ENCODE measurements at places on chromosomes 12 and 14.

DNA sequence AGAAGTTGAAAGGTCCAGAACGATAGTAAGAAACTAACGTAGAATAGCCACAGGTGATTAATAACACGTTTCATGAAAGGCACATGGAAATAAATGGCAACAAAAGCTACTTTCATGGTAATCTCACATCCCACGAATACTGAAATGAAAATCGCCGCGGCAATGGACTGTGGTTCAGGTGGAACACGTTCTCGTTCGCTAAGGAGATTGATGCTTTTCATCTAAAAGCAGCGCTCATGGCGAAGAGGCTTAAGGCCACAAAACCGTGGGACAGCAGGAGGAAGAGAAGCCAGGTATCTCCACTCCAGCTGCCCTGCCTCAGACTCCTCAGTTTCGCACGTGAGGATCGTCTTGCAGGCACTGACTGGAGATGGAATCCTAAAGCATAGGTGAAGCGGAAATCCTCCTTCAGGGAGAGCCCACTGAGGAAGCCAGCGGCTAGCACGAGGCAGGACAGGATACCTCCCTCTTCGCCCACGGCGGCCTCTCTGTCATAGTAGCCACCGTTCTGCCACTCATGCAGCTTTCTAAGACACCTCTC, 696 bp upstream of the GPHN start:
- DNase-seq = no peak

GRCh38 chr12:32499048-32499447, 99.7 kb downstream of the FGD4 start:
- DNase-seq = no peak

DNA sequence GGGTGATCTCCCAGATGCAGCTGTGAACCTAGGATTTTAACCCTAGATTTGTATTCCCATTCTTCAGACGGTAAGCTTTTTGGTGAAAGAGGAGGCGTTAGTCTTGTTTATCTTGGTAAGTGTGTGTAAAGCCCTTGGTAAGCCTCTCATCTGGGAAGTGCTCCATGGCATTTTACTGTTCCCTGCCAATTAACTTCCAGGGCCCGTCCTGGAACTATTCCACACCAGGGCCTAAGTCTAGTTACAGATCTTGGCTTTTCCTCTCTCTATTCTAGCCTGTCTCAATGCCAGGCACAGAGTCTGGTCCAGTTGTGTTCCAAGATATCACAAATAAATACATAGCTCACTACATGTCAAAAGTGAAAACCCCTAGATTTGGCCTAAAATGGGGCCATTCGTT, 42.4 kb downstream of the YEATS4 start:
- no peak for DNase-seq

DNA sequence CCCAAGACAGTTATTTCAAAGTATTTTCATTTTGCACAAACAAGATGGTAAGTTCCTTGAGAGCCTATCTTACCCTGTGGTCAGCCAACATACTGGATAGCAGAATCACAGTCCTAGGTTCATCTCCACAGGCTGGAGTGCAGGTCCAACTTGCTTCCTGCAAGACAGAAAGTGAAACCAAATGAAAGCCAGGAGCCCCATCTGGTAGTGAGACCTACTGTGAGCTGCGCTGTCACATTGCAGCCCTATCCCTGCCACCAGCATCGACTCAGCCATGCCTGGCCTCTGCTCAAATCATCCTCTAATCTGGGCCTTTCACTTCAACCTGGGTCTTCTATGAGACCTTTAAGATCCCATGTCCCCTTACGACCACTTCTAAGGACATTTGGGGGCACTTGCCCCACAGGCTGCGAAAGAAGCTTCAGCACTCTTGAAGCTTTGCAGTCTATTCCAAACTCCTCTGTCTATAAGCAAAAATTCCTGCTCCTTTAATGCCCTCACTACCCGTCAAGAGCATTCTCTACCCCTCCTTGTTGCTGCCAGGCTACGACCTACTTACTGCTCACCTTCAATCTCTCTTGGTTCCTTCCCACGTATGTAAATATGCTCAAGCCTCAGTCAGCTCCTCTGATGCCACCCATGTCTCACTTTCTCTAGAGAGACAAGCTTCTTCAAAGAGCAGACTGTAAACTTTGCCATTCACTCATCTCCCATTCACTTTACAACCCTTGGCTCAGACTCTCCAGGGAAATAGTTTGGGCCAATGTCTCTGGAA, 55.9 kb upstream of the TSPAN11 start:
- DNase-seq = no peak

DNA sequence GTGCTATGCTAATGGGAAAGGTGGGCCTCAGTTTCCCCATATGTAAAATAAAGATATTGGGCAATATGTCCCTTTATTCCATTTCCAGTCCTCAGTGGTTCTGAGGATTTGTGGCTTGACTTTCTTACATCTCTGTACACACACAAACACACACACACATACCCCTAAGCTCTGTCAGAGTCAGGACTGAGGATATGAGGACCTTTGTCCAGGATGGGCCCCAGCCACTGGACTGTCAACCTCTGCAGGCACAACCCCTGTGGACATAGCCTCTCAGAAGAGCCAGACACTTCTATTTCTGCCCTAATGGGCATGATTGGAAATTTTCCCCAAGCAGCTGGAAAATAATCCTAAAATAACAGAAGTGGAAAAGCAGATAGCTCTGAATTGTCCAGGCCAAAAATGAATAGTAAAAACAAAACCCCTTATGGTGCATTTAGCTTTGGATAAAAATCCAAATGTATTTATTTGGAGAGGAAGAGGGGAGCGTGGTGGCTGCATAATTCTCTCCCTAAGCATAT, 50.2 kb downstream of the RIN3 start:
- DNase-seq = no peak

GRCh38 chr14:95315156-95315555, 4.6 kb downstream of the CLMN start:
- no peak for DNase-seq

DNA sequence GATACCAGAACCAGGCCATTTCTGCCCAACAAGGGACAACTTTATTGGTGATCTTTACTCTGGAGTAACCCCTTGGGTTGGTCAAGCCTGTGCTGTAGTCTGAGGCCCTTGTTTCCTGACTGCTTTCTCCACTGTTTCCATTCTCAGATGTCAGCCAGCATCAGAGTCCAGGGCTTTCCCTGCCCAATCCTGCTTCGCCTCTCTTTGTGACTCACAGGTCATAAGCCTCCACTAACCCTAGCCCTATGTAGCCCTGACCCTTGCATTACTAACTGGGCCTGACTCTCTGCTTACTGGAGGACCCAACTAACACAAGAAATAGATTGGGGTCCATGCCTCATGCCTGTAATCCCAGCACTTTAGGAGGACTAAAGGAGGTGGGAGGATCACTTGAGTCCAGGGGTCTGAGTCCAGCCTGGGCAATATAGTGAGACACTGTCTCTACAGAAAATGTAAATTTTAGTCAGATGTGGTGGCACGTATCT, 8.6 kb upstream of the SNRNP35 start:
- no peak for DNase-seq

- DNase-seq = peak; percentile 6
Observed at GRCh38 chr12:22530-23201, 43.9 kb upstream of the IQSEC3 start.

- DNase-seq = no peak
Observed at GRCh38 chr12:49236423-49236822, 28.5 kb upstream of the TUBA1C start.

DNA sequence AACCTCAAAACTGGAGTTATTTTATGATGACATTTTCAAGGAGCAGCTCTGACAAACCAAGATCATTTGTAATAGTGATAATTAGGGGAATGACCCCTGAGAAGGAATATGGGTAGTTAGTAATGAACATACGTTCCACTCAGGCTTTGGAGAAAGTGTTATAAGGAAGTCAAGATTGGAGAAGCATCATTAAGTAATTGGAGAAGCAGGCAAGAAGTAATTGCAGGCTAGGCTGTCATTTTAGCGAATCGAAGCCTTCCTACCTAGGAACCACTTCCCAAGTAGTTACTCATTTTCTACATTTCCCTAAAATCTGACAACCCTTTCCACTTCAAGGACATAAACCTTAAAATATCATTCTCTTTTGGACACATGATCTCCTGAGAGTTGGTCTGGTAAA, 1.2 kb downstream of the EDDM3B start:
- no peak for DNase-seq

DNA sequence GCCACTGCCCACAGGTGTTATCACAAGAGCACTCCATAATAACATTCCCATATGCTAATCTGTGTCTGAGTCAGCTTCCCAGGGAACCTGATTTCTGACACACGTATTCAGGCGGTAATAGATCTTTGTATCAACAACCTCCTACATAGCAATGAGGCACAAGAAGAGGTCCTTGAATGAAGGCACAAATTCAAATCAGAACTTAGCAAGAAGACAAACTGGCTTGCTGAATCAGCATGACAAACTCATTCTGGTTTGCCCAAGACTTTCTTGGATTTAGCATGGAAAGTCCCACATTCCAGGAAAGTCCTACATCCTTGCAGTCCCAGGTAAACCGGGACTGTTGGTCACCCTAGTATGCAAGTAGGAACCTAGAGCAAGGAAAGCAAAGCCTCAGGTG, 33.9 kb upstream of the RNU6-7 start:
- no peak for DNase-seq

DNA sequence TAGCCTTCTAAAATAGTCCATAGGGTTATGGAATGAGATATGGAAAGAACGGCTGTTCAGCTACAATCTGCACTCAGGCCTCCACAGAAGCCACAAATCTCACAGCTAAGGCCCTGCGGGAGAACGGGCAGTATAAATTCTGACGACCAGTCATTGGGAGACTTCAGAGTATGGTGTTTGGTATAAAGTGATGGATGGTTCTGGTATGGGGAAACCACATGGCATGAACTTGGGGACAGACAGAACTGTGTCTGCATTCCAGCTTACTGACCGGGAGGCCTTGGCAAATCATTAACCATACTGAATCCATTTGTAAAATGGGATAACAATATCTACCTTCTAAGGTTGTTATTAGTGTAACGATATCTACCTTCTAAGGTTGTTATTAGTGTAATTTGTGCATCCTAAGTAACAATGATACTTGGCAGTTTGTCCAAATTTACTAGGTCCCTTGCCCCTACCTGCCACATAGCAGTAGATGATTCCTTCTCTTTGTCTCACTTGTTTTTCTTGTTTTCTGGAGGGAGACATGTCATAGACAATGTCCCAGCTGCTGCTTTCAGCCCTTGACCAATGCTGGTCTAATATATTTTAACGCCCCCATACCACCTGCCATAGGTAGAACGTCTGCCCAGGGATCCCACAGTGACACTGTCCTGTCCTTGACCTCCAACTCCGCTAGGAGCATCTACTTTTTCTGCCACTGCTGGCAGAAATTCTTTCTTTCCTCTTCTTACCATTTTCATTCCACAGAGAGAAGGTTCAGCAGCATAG, 6.8 kb downstream of the CDKL1 start:
- no peak for DNase-seq

GRCh38 chr14:95903616-95904107, 27.0 kb downstream of the TUNAR start:
- no peak for DNase-seq

- DNase-seq = peak; percentile 56
Observed at GRCh38 chr12:8697120-8697475, 693 bp upstream of the RIMKLB start.

DNA sequence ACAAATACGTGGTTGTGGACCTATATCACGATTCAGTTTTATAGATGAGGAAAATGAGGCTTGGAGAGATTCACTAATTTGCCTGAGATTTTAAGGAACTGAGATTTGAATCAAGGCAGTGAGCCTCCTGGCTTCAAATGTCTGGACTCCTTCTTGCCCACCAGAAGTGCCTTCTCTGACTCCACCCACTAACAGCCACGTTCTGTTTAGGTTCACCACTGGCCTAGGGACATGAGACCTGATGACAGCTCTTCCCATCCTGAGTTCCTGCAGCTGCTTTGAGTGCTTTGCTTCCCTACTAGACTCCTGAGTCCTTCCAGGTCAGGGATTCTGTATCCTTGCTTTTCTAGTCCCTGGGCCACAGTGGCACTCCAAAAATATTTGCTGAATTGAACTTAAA, 57.1 kb downstream of the PLBD1 start:
- no peak for DNase-seq

DNA sequence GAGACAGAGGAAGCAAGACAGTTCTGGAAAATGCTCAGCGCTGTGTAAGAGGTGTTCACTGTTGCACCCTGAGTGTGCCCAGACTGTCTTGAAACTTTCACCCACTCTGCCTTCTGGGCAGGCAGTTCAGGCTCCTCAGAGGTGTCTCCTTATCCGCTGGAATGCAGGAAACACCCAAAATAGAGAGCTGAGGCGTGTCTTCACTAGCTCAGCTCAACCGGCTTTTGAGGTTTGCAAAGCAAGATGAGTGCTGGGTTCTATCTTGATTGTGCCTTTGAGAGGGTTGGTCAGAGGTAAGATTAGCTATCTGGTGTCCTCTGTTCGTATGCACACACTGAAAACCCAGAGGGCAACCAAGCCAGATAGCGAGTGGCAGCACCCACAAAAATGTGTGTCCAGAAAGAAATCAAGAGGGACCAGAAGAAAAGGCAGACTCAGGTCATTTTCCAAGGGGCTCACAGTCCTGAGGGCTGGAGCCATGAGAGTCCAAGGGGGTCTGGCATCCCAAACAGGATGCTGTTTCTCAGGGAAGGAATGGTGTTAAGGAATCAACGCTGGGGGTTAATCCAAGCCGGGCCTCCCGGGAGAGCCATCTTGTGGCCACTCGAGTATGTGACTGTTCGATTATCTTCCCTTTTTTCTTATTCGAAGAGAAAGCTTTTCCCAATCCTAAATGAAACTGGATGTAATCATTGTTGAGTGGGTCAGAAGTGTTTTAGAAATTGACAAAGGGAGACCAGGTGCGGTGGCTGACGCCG, 47.1 kb downstream of the TBX3 start:
- no peak for DNase-seq

DNA sequence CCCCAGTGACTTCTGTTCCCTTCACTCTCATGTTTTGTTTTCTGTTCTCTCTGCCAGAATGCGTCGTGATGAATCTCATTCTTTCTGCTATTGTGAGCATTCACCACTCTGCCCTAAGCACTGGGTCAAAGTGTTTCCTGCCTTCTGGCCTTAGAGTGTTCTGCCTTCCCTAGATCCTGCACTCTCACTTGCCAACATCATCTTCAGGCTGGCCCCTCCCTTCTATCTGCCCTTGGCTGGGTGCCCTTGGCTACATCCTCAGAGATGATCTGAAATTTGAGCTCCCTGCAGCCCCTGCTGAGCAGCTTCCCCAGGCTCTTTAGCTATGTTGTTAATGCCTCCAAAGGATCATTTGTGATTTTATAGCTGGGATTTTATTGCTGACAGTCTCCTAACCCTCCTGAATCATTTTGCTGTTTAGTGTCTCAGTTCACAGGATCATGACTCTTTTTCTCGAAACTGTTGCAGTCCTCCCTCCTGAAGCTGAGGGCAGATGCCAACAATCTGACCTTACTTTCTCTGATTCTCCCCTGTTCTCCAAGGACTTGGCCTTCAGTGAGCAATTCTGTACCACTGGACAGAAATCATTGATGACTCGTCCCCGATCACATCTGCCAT, 4.5 kb downstream of the DHRS2 start:
- peak; percentile 78 for DNase-seq

Measured in testis (tissue), 5 donors.